ENCODE measurements at places on chromosomes 1 and 21.

- DNase-seq: no peak
Observed at GRCh38 chr1:203171341-203172183, 4.1 kb downstream of the MYBPH start.

DNA sequence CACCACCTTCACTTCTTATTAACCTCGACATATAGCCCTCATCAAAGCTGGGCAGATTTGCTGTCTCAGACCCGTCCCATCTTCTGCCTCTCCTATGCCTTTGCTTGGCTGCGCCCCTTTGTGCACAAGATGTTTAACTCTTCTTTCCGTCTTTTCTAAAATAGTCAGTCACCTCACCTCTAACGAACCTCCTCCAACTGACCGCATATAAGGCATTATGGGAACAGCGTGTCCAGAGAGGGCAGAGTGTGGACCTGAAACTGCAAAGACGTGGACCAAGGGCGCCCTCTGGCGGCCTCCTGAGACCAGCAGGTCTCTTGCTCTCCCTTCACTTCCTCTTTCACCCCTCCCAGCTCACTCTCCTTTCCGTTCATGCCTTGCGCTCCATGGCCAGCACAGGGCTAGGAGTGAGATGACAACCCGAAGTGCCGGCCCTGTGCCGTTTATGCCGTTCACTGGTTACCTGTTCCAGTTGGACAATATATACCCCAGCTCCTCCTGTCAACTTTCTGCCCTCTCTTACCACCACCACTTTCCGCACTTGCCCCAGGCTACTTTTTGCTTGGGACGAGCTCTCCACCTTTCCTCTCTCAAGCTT lies 2.5 kb upstream of the METTL25B start:
- DNase-seq: peak; percentile 79

DNA sequence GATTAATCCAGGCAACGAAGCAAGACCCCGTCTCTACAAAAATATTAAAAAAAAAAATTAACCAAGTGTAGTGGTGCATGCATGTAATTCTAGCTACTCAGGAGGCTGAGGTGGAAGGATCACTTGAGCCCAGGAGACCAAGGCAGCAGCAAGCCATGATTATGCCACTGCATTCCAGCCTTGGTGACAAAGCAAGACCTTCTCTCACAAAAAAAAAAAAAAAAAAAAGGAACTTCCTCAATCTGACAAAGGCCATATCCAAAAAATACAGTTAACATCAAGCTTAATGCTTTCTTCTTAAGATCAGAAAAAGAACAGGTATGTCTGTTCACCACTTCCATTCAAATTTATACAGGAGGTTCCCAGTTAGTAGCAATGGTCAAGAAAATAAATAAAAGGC lies 54.4 kb downstream of the EVI5 start:
- DNase-seq: no peak

GRCh38 chr1:225440380-225441221 lies 12.8 kb upstream of the LBR start:
- no peak for DNase-seq

GRCh38 chr1:202007805-202008489 lies 2.4 kb upstream of the ELF3 start:
- DNase-seq: no peak
